ENCODE measurements at places on chromosomes 4 and X.
A peak's percentile ranks its signal among the peaks of the same experiment; 100 is the strongest.

GRCh38 chr4:88737307-88737941, 39.8 kb upstream of the NAP1L5 start:
- DNase-seq, result peak; percentile 14

- no peak for DNase-seq
Observed at GRCh38 chr4:139555705-139556070, 331 bp downstream of the SETD7 start.

- DNase-seq, result no peak
Observed at GRCh38 chr4:31370866-31371465, 650.8 kb downstream of the PCDH7 start.

- peak; percentile 22 for DNase-seq
Observed at GRCh38 chr4:140099983-140100382, 54.0 kb downstream of the MAML3 start.

GRCh38 chrX:85109235-85109634, 105.6 kb downstream of the APOOL start:
- DNase-seq, result peak; percentile 3

GRCh38 chrX:16839219-16839851, 30.8 kb downstream of the RBBP7 start:
- no peak for DNase-seq

DNA sequence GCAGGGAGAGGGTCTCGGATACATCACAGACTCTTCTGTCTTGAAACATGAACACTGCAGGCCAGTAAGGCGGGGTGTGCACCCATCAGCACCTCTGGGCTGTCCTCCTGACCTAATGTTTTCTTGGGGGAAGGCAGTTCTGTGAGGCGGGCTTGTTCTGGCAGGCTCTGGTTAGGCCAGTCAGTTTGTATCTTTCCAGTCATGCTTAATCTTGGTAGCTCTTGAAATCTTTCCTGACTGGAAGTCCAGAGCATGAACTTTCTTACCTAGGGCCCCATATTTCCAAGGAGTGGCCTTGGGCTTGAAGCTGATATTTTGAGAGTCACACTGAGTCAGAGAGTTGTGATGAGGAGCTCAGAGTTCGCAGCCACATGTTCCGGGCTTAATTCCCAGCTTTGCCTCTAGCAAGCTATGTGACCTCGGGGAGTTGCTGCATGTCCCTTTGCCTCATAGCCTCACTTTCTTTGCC, 54.2 kb upstream of the RASSF6 start:
- no peak for DNase-seq

GRCh38 chrX:97639526-97639925, 755.8 kb downstream of the RPA4 start:
- no peak for DNase-seq

DNA sequence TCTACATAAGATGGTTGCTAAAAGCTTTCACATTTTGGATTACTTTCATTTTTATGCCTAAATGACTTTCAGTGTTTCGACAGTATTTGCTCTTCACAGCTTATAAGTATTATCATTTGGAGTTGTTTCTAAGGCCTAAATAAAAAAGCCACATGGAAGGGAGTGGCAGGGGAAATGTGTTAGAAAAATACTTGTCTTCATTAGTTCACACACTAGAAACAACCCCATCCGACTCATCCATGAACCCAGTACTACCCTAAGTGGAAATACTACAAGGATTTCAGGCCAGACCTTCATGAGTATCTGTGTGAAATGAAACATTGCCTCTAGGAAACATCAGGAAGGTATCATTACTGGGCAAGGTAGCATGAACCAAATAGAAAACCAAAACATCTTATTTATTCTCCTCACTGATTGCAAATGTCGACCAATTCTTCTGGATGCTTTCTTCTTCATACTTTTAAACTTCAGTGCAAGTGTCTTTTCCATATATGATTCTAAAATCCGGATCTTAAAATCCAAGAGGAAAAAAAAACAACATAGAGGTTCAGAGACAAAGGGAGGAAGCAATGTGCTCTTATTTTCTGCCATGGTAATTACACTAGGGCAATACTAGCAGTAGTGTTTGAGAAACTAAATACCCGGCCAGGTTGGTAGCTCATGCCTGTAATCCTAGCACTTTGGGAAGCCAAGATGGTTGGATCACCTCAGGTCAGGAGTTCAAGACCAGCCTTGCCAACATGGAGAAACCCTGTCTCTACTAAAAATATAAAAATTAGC, 349.4 kb downstream of the ARHGAP24 start:
- no peak for DNase-seq

DNA sequence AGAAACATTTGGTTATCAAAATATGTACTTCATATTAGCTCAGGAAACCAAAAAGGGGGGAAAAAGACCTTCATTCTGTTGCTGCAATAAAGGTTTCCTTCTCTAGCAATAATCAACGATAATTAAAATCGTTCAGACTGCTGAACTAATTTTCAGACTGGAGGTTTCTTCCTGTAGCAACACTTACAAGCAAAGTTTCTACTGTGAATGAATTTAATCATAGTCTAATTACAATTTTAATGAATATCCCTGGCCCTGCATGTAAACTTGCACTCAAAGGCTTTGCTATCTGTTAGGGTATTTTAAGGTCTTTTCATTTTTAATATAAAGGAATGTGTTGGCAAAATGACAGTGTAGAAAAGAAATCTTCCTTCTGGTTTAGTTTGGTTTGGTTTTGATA, 265.2 kb downstream of the QDPR start:
- no peak for DNase-seq

GRCh38 chrX:108117988-108118387, 26.4 kb downstream of the ATG4A start:
- no peak for DNase-seq

DNA sequence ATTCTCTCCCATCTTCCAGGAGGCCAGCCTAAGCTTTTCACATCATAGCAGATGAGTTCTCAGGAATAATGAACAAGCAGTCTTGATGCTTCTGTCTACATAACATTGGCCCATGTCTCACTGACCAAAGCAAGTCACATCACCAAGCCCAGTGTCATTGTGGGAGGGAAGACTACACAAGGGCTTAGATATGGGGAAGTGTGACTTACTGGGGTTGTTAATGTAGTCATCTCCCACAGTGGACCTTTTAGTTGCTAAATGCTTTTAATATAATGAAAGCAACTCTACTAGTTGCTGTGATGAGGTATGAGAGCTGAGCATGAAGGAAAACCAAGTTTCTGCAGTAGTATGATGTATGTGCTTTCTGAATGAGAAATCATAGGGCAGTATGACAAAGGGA, 40.5 kb downstream of the TSPAN7 start:
- DNase-seq, result no peak

DNA sequence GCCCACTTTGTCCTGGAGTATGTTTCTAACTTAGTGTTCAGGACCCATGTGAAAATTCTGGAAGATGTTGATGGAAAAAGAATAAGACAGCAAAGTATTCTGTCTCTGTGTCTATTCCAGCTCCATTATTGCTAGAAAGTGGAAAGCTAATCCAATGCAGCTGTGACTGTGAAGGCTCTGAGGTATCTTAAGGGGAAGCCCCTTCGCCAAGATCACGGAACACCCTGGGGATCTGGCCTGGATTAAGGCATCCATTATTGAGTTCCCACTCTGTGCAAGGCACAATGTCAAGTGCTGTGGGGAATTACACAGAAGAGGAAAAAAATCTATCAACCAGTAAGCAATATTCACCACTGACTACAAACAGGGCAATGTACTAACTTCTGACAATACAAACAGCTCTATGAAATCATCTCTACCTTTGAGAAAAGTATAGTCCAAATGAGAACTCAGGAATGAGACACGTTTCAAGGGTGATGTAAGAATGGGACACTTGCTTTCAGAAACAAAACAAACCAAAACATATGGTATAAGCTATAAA, 222.1 kb downstream of the LDB2 start:
- no peak for DNase-seq

DNA sequence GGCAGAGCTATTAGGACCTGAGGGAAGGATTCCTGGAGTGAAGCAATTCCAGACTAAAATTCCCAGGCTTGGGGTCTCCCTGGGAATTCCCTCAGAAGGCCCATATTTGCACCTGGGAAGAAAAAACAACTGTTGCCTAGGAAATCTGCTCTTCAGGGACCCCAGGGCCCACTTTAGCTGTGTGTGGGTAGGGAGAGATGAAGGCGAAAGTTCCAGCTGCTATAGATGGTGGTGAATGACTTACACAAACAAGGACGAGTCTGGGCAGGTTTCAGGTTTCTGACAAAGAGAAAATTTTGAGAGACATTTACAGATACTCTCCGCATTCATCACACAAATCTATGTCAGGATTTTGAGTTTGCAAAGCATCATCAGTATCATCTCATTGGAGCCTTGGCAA, 126.1 kb downstream of the GPC3 start:
- no peak for DNase-seq

DNA sequence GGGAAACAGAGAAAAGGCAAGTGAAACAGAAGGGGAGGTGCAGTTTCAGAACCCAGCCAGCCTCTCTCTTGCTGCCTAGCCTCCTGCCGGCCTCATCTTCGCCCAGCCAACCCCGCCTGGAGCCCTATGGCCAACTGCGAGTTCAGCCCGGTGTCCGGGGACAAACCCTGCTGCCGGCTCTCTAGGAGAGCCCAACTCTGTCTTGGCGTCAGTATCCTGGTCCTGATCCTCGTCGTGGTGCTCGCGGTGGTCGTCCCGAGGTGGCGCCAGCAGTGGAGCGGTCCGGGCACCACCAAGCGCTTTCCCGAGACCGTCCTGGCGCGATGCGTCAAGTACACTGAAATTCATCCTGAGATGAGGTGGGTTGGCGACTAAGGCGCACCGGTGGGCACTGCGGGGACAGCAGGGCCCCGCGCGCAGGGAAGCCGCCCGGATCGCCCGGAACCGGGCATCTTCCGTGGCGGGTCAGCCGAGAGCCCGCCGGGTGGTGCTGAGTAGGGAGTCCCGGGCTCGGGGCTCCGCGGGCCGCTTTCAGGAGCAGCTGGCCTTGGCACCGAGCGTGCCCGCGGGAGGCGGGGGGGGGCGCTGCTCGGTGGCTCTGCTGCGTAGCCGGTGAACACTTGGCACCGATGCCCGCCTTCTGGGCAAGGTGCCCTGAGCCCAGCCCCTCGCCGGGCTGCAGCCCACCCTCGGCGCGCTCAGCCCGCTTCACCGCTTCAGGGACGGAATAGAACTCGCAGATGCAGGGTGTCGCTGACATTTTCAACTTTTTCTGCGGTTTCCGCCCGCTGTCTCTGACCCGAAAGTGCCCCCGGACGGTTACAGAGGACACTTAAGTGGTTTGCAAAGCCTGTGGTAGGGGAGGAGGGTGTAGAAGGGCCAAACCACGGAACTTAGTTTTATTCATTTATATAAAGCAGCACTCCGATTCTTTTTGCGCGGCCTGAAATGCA, at the start of gene CD38:
Gene CD38, plus strand, starts transcription at position 40 of the 953 bp plus-strand sequence. Its CDS starts 87 bp downstream, at position 127.
- peak; percentile 72 for DNase-seq

GRCh38 chr4:77022560-77023179, 53.1 kb downstream of the CCNI start:
- DNase-seq, result no peak

DNA sequence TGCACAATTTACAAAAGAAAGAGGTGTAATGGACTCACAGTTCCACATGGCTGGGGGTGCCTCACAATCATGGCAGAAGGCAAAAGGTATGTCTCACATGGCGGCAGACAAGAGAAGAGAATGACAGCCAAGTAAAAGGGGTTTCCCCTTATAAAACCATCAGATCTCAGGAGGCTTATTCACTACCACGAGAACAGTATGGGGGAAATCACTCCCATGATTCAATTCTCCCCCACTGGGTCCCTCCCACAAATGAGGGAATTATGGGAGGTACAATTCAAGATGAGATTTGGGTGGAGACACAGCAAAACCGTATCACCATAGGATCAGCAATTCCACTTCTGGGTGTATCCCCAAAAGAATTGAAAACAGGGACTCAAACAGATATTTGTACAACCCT, 97.5 kb upstream of the STX18 start:
- no peak for DNase-seq

DNA sequence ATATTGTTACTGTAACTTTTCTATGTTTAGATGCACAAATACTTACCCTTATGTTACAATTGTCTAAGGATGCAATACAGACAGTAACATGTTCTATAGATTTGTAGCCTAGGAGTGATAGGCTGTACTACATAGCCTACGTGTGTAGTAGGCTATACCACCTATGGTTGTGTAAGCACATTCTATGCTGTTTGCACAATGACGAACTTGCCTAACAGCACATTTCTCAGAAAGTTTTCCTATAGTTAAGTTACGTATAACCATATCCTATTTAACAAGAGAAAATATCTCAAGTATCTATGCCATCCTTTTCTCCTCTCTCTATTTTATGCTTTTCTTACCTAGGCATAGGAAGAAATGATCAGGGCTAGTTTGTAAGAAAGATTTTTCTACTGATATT, 710.8 kb upstream of the HTR2C start:
- DNase-seq, result no peak

- DNase-seq, result no peak
Observed at GRCh38 chr4:187665086-187665485, 330.5 kb upstream of the ZFP42 start.

DNA sequence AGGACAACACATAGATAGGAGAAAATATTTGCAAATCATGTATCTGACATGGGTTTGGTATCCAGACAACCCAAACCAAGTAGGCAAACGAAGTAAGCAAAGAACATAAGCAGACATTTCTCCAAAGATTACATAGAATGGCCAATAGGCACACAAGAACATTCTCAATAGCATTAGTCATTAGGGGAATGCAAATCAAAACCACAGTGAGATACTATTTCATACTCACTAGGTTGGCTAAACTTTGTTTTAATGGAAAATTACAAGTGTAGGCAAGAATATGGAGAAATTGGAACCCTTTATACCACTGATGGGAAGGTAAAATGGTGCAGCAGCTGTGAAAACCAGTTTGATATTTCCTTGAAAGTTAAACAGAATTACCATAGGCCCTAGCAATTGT, 74.7 kb downstream of the CHRNA9 start:
- no peak for DNase-seq

DNA sequence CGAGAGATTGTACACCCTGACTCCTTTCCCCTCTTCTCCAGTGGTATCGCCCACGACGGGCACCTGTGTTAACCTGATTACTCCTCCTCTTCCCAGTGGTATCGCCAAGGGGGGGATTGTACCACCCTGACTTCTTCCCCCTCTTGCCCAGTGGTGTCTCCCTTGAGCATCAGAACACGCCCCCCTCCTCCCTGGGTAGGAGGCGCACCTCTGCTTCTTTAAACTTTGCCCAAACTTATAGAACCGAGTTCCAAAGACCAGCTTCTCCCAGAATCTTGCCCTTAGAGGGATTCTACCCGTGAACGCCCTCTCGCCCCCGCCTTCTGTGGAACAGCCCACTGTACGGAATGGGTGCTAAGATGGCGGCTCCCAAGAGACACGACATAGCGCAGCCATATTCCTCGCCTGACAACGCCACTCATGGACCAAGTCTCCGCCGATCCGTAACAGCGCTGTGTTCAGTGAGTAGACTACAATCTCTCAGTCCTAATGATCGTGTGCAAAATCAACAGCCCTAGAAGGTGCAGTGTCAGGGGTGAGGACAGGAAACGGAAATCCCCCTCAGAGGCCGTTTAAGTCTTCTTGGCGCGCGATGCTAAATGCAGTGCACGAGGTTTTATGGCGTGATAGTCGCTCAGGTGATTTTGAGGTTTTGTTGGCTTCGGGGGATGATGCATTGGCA, 4.2 kb upstream of the ZNF157 start:
- DNase-seq, result peak; percentile 65

- no peak for DNase-seq
Observed at GRCh38 chr4:67988991-67989390, 25.7 kb upstream of the TMPRSS11A start.

GRCh38 chrX:129600981-129601424, 53.8 kb downstream of the APLN start:
- no peak for DNase-seq
